ENCODE measurements at places on chromosomes 6 and 20.

DNA sequence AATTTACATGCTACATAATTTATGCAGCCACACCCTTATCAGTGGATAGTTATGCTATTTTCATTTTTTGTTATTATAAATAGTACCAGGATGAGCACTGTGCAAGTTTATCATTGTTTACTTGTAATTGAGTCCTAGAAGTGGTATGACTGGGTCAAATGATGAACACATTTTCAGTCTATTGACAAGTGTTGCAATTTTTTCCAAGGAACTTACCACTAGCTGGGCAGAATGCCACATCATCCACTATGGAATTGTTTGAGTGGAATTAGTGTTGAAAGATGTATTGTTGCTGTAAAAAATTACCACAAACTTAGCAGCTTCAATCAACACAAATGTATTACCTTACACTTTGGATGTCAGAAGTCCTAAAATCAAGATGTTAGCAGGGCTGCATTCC, 38.1 kb upstream of the OPN5 start:
- peak; percentile 20 for DNase-seq

DNA sequence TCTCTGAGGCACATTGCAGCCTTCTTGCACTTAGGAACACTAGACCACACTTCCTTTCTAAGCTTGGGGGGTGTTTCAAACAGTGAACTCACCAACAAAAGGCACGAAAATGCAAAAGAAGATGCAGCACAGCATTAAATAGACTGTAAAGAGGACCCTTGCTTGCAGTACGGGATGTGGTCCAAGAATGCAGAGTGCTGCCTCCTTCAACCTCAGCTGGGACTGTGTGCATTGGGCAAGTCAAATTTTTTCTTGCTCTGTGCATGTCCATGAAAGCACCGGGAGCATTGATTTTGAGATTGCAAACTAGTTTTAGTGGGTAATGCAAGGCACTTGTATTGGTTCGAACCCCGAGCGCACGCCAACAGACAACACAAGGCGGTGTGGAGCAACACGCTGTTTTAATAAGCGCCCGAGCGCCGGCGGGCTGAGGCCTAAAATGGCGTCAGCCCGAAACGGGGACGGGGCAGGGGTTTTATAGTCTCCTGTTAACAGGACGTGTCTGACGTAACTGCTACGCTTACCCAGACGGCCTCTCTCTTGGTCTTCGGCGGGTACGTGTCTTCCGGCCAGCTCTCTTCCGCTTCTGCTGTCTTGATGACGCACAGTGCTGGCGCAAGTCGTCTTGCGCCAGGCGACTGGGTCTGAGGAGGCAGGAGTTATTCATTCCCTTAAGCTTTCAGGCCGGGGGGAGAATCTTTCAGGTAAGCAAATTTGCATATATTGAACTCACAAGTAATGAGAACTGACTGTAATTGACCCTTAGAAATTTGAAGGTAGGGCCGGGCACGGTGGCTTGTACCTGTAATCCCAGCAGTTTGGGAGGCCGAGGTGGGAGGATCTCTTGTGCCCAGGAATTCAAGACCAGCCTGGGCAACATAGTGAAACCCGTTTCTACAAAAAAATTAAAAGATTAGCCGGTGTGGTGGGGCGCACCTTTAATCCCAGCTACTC, 18.7 kb upstream of the ZFP64 start:
- DNase-seq = no peak

DNA sequence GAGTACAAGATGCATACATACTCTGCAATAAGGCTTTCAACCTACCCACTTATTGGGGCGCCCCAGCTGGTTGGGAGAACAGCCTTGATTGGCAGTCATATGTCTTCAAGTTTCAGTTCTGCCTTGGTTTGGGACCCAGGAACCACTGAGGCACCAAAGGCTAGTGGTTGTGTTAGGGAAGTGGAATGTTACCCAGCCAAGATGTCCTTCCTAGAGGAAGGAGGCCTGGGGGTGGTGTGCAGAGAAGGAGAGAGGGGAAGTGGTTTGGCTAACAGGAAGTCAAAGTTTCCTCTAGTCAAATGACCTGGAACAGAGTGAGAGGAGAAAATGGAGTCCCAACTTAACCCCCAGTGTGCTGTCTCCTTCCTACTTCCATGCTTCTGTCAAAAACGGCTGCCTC, 59.4 kb downstream of the CD164 start:
- no peak for DNase-seq

DNA sequence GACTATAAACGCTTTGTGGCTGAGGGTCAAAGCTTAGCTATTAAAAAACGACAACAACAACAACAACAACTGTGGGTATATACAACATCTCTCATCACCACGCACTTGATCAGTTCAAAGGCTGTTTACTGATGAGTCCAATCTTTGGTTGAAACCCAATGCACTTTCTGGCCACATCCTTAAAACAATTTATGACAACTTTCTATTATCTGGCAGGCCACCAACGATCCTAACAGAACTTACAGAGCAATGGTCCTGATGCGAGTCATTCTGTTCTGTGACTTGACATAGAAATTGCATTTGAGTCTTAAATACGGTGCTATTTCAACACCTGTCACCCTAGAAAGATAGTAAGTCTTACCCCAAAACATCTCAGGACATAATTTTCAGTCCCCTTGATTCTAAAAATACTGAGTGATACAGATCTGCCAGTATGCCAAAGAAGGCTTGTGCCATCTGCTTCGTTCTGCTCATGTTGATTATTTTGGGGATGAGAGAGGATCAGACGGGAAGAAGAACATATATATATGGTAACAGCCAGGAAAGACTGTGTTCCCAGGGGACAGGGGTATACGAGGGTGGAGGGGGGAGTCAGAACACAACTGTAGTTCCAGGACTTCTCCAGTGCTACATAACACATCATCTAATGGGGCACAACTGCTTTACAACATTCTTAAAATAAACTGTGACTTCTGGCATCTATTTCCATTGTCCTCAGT, 55.8 kb downstream of the PLAGL1 start:
- DNase-seq = no peak
